G401 (cell line): ENCODE measurements at places on chromosomes 6 and 20. TPM values are rescaled to one million over a fixed set of nuclear protein-coding genes. Genes with fewer than 3 reads are reported as not detected.

ZC3H12D gene
- not detected in 2 replicates for total RNA-seq

F13A1 gene
- not detected in 2 replicates for total RNA-seq

PPP1R16B gene
- 0.06 TPM in 1 of 2 replicates, not detected in the other for total RNA-seq

DNAJC5 gene
- total RNA-seq: 38.6 and 43.6 TPM in 2 replicates

TNNC2 gene
- 1.3 and 1.8 TPM in 2 replicates for total RNA-seq

ITPR3 gene
- 66.0 and 67.9 TPM in 2 replicates for total RNA-seq

- peak; percentile 45 for DNase-seq
These were observed at the start of gene SRSF12 for GRCh38 chr6:89117211-89118108. Gene SRSF12 (minus strand): TSS chr6:89118071. CDS start chr6:89117887, 184 bp downstream.

DNA sequence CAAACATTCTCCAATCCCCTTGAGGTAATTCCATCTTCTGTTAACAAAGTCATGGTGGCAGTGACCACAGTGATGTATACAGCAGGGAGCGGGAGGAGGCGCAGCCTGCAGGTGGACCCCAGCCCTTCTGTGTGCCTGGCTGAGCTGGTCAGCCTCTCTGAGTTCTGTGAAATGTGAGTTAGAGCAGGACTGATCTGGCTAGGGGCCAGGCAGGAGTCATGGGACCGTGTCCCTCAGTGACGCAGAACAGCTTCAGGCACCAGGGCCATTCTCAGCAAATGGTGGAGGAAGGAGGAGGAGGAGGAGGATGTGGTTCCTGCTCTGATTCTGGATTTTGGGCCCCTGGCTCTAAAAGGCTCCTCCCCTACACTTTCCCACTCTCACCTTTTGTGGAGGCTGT, 6.9 kb downstream of the PHACTR3 start:
- peak; percentile 66 for DNase-seq

- no peak for DNase-seq
These were observed 57.2 kb upstream of the SOX4 start for GRCh38 chr6:21536280-21536766.

GRCh38 chr6:130779658-130780033, 47.6 kb upstream of the SMLR1 start:
- no peak for DNase-seq

- DNase-seq: no peak
These were observed 932.1 kb downstream of the QKI start for GRCh38 chr6:164346631-164347030.

- peak; percentile 53 for DNase-seq
These were observed 124.6 kb upstream of the BTN3A2 start for GRCh38 chr6:26240157-26241032.

GRCh38 chr6:3449750-3450305, 7.0 kb downstream of the SLC22A23 start:
- DNase-seq: no peak

- no peak for DNase-seq
These were observed 1.9 kb downstream of the SYNCRIP start for GRCh38 chr6:85640821-85641220.

GRCh38 chr20:36792422-36792821, 18.9 kb upstream of the DSN1 start:
- DNase-seq: peak; percentile 86

GRCh38 chr6:137493218-137494038, 766 bp downstream of the OLIG3 start:
- DNase-seq: no peak

DNA sequence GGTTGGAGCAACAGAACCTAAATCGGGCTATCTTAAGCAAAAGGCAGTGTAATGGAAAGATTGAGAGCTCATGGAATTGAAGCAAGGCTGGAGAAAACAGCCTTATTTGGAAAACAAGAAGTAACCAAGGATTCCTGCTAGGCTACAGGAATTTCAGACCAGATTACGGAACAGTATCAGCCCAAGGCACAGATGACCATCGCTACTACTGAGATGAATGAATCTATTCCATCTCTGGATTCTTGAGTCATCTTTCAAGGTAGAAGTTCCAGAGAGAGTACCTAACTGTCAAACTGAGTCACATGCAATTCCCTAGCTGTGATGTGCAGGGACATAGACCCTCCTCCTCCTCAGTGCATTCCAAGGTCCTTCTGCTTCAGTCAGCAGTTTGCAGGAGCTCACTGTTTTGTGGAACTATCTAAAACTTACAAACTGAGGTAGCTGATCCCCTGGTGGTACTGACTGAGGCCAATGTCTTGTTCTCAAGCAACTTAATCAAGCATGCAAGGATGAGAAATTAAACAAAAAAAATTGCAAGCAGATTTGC, 62.0 kb upstream of the SMLR1 start:
- DNase-seq: no peak

GRCh38 chr20:60467771-60468170, 509.5 kb downstream of the CDH26 start:
- DNase-seq: no peak

DNA sequence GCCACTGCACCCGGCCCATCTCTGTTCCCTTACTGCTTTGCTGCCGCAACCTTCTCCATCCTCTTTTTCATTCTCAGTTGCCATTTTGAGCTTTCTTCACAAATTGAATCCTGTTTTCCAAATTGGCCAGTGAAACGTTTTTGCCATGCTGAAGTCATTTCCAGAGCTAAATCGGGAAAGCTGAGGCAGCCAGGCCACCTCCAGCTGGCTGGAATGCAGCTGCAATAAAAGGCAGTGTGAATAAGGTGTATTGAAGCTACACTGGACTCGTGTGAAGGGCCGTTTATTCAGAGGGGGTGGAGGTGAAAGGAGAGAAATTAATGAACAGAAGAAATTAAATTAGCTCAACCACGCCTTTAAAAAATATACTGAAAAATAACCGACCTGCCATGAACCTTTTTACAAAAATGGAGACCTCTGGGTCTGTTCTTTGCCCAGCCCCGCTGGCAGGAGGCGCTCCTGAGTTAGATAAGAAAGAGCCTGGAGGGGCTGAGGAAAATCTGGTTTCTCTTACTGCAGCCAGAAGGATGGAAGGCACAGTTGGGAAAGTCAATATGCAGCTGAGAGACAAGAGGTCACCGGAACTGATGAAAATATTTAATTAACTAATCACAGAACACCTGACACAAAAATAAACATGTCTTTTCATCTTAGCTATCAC, 283.9 kb downstream of the FOXC1 start:
- no peak for DNase-seq
